Activated T-cell treated with anti-CD3 and anti-CD28 coated beads for 4 hours (primary cell): ENCODE measurements at places on chromosomes 4 and X.

DNA sequence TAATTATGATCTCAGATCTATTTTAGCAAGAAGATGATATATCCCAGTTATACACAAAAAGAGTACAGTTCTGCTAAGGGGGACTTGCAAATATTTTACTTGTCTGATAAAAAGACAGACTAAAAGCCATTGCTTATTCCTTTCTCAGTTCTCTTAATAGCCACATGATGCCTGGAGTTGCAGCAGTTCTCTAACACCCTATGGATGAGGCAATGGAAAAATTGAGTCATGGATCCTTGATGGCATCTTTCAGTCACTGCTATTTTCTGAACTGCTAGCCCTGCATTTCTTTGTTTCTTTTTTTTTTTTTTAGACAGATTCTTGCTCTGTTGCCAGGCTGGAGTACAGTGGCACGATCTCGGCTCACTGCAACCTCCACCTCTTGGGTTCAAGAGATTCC is 1956.7 kb downstream of the C4orf33 start:
- no peak for DNase-seq

- no peak for DNase-seq
Observed at GRCh38 chr4:75107755-75108612, 175.1 kb downstream of the PARM1 start.

- DNase-seq: no peak
Observed at GRCh38 chr4:56651056-56651350, 30.1 kb downstream of the HOPX start.

DNA sequence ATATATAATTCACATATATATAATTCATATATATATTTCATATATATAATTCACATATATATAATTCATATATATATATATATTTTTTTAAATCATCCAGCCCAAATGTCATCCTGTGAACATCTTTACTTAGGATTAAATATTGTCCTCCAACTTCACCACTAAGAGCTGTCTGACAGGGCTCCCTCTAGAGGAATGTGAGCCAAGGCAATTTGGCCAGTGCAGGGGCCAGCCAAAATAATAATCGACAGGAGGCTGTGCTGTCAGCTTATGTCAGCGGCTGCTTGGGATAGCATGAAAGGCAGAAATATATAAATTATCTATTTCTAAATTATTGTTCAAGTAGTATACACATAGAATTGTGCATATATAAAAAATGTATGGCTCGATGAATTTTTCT is 29.5 kb downstream of the EGFL6 start:
- DNase-seq: no peak

GRCh38 chrX:140503714-140504351 is 1.0 kb downstream of the SOX3 start:
- no peak for DNase-seq

- DNase-seq: no peak
Observed at GRCh38 chrX:40821780-40822179, 86.4 kb upstream of the MED14 start.
